ENCODE measurements at places on chromosomes 1 and 21. TPM values are rescaled to one million over a fixed set of nuclear protein-coding genes. Genes with fewer than 3 reads are reported as not detected.

The LCK gene
- polyA plus RNA-seq = not detected

- DNase-seq = peak; percentile 60
Observed at GRCh38 chr1:36369061-36369861, 16.5 kb downstream of the STK40 start.

DNA sequence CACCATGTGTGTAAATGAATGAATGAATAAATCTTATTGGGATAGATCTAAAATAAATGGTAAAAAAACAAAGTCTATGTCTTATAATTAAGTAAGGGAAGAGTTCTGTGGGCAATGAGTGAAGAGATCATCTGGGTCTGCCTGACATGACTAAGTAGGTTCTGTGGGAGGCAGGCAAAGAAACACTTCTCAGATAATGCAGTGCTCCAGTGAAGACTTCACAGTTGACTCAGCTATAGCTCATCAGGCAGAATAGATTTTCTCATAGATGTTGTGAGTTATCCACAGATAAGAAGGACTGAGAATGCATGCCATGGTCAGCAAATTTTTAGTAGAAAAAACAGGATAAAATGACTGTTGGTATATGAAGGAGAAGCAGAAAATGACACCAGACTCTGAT lies 12.4 kb downstream of the KRTAP22-2 start:
- DNase-seq = no peak

GRCh38 chr1:210301615-210302000 lies 27.1 kb upstream of the HHAT start:
- DNase-seq = no peak

GRCh38 chr1:209008586-209008985 lies 574.9 kb upstream of the CAMK1G start:
- DNase-seq = no peak

DNA sequence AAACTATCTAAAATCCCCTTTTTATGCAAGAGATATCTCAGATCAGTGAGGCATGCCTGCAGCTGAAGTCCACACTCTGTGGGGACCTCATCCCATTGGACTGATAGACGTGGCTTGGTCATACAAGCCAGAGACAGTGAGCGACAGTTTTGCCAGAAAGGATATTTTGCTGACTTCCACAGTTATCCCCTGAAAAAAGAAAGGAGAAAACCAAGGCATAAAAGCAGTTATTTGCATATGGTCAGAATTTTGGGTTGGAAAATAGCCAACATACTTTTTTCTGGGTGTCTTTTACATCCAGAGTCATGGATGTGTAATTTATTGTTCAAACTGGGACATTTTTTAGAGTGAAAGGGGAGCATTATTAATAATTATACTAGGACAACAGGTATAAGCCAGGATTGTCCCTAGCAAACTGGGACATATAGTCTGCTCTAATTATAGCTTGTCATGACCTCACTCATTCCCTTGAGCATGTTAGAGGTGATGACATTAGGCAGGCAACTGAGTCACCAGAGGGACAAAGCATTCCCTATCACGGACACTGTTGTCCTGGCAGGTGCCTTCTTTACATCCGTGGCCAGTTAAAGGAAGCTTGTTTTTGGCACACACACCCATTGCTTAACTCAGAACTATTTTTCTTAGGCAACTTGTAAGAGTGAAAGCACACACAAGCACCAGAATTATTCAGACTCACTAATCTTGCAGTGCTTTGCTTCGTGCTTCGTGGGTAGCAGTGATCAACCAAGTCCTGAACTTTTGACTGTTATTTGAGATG lies 65.5 kb downstream of the PRRX1 start:
- peak; percentile 66 for DNase-seq

The RGS16 gene
- 0.16 TPM for polyA plus RNA-seq

GRCh38 chr1:10639011-10639774 lies 157.3 kb downstream of the CASZ1 start:
- no peak for DNase-seq

- peak; percentile 8 for DNase-seq
Observed at GRCh38 chr1:68358439-68358838, 91.3 kb downstream of the RPE65 start.

DNA sequence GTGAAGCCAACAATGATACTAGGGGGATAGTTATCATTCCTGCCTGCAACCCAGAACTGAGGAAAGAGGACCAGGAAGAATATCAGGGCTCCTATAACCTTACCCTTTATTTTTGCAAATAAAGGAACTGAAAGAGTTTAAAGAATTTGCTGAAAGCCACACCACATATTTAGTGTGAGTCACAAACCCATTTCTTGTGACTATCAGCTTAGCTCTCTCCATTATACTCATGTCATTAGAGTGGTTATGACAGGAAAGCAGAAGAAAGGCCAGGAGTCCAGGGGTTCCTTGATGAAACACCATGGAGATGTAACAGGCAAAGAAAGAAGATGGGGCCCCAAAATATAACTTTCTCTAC lies 141.1 kb upstream of the SAMSN1 start:
- no peak for DNase-seq

DNA sequence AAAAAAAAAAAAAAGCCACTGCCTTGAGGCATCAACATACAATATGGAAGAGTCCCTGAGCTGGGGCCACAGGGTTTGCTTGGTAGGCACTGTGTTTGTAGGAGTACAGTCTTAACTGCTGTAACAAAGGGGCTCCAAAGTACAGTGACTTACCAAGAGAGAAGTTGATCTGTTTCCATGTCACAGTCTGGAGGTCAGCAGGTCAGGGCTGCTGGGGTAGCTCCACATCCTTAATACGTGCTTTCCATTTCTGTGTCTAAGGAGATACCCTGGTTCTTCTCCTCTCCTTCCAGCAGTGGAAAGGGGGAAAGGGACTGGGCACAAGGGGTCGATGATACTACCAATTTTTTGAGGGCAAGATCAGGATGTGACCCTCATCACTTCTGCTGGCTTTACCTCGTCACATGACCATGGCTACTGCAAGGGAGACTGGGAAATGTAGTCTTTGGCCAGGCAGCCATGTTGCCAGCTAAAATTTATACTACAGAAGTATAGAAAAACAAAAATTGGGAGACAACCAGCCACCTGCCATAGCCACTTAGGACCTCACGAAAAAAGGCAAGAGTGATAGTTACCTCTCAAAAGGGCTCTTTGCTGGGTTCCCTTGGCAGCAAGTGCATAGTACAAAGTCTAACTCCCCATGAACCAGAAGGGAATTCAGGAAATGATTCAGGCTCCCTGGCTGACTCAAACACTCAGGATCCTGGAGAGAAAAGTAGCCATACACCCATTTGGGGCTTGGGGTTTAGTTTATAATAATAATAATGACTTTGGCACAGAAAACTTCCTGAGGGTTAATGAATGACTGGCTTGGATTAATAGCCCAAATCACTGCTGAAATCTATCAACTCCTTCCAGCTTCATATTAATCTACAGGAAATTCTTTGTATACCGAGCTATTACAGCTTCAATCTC lies 52.7 kb upstream of the ATP5PO start:
- peak; percentile 64 for DNase-seq

GRCh38 chr1:25631750-25632485 lies 15.3 kb downstream of the MAN1C1 start:
- no peak for DNase-seq

DNA sequence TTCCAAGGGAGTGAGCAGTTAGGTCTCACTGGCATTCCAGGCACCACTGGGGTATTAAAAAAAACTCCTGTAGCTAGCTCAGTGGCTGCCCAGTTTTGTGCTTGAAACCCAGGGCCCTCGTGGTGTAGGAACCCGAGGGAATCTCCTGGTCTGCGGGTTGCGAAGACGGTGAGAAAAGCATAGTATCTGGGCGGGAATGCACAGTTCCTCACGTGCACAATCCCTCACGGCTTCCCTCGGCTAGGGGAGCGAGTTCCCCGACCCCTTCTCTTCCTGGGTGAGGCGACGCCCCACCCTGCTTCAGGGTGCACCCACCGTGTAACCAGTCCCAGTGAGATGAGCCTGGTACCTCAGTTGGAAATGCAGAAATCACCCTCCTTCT lies 50.5 kb upstream of the PGBD5 start:
- DNase-seq = no peak

DNA sequence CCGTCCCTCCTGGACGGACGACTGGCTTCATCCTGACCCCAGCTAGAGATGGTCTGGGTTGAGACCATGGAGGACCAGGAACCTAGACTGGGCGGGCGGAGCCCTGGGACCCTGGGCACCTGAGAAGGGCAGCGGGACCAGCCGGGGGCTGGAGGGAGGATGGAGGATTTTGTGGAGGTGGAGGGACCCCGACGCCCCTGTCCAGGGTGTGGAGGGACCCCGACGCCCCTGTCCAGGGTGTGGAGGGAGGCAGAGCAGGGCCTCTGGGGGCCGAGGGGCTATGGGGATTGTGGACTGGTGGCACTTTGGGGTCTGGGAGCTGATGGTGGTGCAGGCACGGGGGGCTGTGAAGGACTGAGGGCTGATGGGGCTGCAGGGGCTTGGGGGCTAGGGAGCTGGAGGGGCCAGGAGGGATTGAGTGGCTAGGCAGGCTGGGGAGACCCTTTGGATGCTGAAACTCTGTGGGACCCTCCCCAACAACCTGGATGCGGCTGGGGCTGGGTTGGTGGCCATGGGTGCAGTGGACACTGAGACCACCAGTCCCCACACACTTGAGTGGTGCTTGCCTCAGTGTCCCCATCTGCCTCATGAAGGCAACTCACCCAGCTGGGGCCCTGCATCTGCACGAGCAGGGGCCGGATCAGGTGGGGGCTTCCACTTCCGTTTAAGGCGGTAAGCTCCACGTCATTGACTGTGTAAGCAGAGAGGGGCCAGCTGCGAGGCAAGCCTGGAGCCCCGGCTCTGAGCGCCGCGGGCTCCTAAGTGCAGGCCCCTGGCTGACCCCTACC lies 7.4 kb downstream of the GJC2 start:
- no peak for DNase-seq

The FAM72D gene
- 1.4 TPM for polyA plus RNA-seq

The OR2L5 gene
- polyA plus RNA-seq = not detected

- DNase-seq = no peak
Observed at GRCh38 chr1:7266561-7266960, 481.3 kb downstream of the CAMTA1 start.

The SMYD2 gene
- polyA plus RNA-seq = 32.7 TPM

The ANKRD35 gene
- 2.4 TPM for polyA plus RNA-seq

The KCND3 gene
- polyA plus RNA-seq = 0.03 TPM

- no peak for DNase-seq
Observed at GRCh38 chr1:113947388-113948107, 18.4 kb downstream of the HIPK1 start.

The WDR64 gene
- not detected for polyA plus RNA-seq

DNA sequence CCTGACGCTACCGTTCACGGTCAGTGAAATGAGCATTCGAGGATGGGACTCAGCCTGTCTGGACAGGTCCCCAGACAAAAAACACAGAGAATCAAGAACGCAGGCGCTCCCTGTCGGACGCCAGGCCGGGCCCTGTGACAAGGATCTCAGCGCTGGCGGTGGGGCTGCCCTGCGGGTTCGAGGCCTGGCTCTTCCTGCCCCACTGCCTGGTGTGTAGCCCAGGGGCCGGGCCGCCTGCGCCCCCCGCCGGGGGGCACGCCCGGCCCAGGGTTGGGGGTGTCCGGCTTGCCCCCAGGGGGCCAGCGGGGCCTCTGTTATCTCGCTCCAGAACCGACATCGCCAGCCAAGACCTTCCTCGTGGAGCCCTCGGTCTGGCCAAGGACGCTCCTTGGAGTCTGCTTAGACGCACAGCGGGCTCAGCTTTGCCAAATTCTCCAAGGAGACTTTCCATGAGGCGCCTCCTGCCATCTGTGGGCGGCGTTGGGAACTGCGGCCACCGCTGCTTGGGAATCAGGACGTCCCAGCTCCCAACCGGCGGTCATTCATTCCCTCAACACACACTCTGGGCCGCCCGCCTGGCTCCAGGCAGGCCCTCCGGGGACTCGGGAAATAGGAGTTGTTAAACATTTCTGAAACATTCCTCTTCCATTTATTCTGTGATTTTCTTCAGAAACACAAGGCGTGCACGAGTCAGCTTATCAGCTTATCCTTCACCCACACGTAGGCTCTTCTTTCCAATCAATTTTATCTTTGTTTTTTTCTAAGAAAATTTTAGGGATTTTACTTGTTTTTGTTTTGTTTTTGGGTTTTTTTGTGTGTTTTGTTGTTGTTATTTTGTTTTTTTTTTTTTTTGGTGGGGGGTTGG lies 11.3 kb upstream of the RIPK4 start:
- DNase-seq = peak; percentile 69

DNA sequence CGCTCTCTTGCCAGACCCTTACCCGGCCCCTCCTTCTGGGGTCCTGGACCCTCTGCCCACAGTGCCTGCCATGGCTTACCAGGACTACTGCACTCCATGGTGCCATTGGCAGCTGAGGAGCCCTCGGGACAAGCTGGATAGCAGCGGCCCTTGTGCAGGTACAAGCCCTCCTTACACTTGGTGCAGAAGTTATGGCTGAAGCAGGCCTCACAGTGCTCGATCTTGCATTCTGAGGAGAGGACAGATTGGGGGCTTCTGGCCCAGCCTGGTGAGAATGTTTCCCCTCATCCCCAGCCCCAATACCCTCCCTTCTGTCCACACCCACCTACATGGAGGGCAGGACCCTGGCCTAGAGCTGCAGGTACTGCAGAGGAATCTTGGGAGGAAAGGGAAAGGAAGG lies 18.4 kb upstream of the GNL2 start:
- DNase-seq = no peak

- no peak for DNase-seq
Observed at GRCh38 chr1:55216096-55216495, 932 bp upstream of the USP24 start.

DNA sequence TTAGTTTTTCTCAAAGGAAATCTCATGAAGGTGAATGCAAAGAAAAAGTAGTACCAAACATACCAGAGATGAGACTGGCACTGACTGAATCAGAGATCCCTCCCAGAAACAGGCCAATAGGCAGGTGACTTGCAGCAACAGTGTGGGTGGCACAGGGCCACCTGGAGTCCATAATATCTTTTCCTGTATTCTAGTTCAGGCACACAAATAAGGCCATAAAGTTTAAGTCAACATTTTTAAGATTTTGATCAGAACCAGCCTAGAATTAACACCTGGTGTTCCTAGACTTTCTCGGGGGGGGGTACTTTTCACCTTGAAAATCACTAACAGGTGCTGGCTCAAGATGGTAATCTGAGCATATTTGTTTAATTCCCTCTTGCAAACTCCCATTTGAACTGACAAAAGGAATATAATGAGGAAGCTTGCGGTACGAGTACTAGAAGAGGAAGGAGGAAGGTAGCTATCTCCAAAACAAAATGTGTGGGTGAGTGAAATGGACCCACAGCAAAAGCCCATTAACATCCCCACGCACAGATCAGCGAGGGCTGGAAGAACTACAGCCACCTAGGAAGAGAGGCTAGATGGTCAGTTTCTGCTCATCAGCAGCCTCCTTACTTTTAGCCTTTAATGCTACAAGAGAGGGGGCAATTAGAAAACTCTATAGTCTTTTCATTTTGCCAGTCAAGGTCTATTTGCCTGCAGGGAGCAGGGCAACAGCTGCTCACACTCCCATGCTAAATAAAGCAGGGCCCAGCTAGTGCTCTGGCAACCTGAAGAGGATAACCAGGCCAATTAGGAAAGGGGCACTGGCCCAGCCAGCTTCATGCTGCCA lies 18.9 kb downstream of the SDE2 start:
- no peak for DNase-seq

DNA sequence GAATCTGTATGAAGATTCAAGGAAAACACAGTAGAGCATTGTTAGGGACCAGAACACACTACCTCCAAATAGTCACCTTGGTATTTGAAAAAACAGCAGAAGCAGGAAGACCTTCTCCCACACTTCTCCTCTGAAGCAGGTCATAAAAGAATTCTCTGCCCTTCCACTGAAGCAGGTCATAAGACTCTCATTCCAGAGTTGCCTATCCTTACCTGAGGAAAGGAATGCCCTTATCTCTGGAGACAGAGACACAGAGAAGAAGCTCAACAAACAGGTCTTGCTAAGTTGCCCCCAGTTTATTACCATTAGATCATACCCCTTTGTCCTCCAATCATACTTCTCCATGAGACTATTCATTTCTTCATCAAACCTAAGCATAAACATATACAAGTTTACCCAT lies 225.8 kb upstream of the TNR start:
- DNase-seq = no peak

The HIVEP3 gene
- 4.0 TPM for polyA plus RNA-seq

The ADAM30 gene
- polyA plus RNA-seq = not detected

Measured in IMR-90 (cell line).